ENCODE measurements at places on chromosomes 7 and 10.

DNA sequence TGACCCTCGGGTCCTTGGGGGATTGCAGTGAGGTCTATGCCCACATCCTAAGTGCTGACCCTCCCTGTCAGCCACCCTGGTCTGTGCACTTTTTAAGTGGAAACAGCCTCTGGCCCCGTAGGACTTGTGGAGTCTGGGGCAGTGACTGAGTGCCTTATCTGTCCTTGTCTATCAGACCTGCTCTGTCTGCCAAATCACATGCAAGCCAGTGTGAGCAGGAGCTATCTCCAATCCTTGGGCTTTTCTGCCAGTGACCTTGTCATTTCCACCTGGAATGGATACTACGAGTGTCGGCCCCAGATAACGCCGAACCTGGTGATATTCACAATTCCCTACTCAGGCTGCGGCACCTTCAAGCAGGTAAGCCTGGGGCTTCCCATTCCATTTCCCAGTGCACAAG lies 62.7 kb downstream of the C10orf120 start:
- DNase-seq: no peak

GRCh38 chr7:30472784-30473775 lies 5.5 kb downstream of the NOD1 start:
- DNase-seq: no peak

DNA sequence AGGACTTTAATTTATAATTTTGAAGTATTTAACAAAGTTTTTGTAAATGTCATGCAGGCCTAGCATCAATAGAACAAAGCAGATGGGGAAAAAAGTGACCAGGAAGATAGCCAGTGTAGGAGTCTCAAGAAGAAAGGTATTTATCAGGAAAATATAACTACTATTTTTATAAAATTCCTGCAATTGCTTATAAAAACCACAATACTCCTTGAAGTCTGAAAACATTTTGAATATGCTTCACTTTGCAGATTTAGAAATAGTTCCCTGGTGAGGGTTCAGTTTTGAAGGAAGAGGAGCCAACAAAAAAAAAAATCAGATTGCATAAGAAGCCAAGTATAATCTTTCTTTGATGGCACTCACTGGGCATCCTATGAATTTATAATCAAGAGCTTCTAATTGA lies 34.1 kb downstream of the MTERF1 start:
- DNase-seq: no peak

DNA sequence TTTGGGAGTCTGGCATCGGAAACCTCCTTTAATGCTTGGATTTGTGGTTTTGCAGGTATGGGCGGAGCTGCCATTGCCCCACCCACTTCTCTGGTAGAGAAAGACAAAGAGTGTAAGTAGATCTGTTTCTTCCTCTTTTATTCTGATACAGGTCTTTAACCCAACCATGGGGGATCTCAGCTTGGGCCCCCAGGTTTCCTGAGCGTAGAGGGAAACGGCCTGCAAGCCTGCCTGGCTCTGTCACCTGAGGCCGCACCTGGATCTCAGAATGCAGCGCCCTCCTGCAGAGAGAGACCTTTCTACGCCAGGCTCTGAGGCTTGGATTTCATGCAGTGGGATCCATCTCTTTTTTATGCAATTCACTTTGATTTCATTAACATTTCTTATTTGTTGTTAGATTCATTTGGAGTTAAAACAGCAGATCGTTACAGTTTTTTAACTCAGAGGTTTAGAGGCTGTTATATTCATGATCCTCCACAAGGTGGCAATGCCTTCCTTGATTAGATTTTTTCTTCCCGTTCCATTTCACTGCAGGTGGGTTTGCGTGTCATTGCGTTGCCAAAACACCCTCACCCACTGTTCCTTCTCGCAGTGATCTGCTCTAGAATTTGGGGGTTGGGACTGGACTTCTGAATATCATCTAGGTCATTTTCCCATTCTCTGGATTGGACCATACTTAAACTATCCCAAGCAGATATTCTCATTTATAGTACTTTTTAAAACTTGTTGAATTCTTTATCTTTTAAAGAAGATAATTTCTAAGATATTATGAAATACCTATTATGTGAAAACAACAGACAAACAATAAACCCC lies 20.0 kb downstream of the RBM17 start:
- DNase-seq: no peak

DNA sequence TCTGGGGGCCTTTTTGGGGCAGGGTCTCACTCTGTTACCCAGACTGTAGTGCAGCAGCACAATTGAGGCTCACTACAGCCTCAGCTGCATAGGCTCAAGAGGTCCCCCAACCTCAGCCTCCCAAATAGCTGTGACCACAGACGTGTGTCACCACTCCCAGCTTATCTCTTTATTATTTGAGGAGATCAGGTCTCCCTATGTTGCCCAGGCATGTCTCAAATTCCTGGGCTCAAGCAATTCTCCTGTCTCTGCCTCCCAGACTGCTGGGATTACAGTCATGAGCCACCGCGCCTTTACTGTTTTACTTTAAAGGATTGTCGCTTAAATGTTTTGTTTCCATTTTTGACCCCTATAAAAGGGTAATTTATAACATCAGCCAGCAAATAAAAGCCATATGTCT lies 502.6 kb upstream of the AUTS2 start:
- no peak for DNase-seq

DNA sequence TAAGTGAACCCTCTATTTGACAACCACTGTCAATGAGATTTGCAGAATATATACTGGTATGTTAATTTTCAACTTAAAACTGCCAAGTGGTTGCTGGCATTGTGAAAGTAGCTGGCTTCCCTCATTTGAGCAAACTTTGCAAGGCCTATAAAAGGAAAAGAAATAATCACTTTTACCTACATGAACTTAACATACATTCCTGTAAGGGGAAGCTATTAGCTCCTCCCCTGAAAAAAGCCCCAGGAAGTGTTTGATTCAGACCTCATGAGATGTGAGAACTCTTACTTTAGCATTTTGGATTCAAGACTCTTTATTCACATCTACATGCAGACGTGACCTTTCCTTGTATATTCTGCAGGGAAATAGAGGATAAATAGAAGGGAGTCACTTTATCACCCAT lies 175.6 kb downstream of the OTUD1 start:
- no peak for DNase-seq

GRCh38 chr7:138161600-138162081 lies 85.4 kb downstream of the AKR1D1 start:
- peak; percentile 9 for DNase-seq

DNA sequence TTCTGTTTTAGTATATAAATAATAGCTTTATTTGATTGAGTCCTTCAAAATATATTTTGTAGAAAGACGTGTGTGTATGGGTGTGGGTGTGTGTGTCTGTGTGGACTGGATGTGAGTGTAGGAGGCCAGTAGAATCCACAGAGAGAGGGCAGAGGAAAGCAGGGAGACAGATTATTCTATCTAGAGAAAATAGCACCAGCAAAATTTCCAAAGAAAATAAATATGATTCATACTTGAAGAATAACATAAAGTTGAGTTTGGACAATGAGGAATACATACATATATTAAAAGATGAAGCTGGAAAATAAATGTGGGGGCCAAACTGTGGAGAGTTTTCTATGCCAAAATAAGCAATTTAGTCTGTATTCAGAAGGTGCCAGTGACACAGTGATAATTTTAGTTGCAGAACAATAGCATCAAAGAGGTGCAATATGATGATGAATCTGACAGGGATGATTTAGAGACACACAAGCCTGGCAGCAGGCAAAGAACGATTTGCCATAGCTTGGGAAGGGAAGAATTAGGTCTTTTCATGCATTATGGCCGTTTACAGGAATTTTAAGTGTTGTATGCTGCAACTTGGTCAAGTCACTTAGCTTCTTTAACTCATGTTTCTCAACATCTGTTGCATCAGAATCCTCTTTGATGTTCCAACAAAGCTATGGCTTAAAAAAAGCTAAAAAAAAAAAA lies 121.3 kb downstream of the SEMA3A start:
- DNase-seq: no peak

- no peak for DNase-seq
Measured at GRCh38 chr7:108016841-108017775, 14.1 kb upstream of the LAMB1 start.

GRCh38 chr10:37947526-37947925 lies 28.9 kb downstream of the ZNF25 start:
- no peak for DNase-seq

GRCh38 chr10:23367896-23368595 lies 23.4 kb upstream of the C10orf67 start:
- DNase-seq: no peak

GRCh38 chr7:157703131-157703530 lies 366.3 kb downstream of the DNAJB6 start:
- DNase-seq: no peak

GRCh38 chr10:14889318-14889717 lies 10.7 kb downstream of the SUV39H2 start:
- DNase-seq: no peak

GRCh38 chr10:49649294-49649693 lies 30.2 kb upstream of the C10orf53 start:
- DNase-seq: no peak
